ENCODE measurements at places on chromosomes 16 and 17.

DNA sequence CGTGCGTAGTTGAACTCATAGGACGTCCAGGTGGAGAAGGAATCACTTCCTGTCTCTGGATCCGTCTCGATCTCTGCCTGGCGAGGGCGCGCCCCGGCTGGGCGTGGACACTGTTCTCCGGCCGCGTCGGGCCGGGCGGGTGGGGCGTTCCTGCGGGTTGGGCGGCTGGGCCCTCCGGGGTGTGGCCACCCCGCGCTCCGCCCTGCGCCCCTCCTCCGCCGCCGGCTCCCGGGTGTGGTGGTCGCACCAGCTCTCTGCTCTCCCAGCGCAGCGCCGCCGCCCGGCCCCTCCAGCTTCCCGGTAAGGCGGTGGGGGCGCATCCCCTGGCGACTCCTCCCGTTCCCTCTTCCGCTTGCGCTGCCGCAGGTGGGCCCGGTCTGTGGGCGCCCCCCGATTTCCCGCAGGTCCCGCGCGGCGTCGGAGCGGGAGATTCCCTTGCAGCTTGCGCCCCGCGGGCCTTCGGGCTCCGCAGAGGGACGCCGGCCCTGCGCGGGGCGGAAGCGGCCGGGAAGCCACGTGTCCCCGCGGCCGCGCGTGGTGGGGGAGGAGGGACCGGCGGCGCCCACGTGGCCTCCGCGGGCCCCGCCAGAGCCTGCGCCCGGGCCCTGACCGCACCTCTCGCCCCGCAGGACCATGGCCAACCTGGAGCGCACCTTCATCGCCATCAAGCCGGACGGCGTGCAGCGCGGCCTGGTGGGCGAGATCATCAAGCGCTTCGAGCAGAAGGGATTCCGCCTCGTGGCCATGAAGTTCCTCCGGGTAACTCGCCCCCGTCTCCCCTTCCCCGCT is at the start of gene NME2:
Gene NME2 (plus strand): TSS at position 214 of the 789 bp plus-strand sequence. CDS start 420 bp downstream, at position 634.
- peak; percentile 55 for DNase-seq

- DNase-seq: no peak
Measured at GRCh38 chr17:62745806-62746205, 62.3 kb downstream of the MARCHF10 start.

- DNase-seq: peak; percentile 65
Measured at GRCh38 chr17:39197380-39198185, at the start of gene CACNB1. TSS of gene CACNB1 (minus strand) at chr17:39197669. CDS start at chr17:39197495, 174 bp downstream.

DNA sequence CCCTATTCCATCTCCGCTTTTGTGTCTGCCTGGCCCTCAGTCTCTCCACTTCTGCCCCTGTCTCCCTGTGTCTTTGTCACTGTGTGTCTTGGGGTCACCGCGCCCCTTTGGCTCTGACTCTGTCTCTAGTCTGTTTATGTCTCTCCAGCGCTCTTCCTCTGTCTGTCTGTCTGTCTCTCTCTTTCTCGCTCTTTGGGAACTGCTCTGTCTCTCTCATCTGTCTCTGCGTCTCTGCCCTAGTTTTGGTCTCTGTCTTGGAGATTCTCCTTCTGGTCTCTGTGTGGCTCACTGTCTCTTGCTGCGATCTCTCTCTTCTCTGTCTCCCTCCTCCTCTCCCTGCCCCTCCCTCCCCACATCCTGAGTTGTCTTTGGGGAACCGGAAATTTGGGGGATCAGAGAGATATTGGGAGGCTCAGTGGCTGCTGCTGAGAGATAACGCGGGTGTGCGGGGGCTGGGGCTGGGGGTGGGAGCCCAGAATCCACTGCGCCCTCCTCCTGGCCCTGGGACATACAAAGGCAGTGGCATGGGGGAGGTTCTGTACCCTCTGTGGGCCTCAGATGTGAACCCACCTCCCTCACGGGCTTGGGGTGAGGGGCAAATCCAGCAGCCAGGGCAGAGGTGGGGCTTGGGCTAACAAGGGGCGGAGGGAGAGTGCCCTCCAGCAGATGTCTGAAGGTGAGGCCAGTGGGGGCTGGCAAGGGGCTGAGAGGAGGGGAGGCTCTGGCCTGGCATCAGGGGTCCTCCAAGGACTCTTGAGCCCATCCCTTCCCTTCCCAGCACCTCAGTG is 24.4 kb downstream of the LAT start:
- no peak for DNase-seq

GRCh38 chr17:77203436-77203835 is 62.7 kb downstream of the SEC14L1 start:
- DNase-seq: no peak

DNA sequence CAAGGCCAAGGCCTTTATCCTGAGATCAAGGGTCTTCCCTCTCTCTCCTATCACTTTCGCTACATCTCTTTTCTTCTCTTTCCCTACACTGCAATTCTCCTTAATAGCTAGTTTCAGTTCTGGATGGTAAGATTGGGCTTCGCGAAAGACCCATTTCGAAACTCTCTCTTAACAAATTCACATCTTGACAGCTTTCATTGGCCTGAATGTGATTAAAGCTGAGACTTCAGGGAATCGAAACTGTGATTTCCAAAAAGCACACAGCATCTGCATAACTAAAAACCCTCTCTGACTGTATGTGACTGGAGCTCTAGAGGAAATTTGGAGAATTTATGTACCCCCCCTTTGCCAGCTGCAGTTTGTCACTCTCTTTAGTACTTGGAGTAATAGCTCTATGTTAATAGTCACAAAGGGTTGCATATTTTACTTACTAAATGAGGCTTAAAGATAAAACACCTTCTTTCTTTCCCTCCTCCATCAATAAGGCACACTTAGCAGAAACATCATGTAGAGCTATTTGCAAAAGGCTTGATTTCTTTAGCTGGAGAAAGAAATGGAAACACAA is 105.3 kb upstream of the FAM20A start:
- no peak for DNase-seq

Data from hypothalamus (tissue), 51 donors.